ENCODE measurements at places on chromosomes 3 and 15.

- DNase-seq, result peak; percentile 33
Observed at GRCh38 chr3:101781166-101781565, 2.2 kb downstream of the NXPE3 start.

- DNase-seq, result no peak
Observed at GRCh38 chr3:13495351-13495813, 15.3 kb downstream of the HDAC11 start.

DNA sequence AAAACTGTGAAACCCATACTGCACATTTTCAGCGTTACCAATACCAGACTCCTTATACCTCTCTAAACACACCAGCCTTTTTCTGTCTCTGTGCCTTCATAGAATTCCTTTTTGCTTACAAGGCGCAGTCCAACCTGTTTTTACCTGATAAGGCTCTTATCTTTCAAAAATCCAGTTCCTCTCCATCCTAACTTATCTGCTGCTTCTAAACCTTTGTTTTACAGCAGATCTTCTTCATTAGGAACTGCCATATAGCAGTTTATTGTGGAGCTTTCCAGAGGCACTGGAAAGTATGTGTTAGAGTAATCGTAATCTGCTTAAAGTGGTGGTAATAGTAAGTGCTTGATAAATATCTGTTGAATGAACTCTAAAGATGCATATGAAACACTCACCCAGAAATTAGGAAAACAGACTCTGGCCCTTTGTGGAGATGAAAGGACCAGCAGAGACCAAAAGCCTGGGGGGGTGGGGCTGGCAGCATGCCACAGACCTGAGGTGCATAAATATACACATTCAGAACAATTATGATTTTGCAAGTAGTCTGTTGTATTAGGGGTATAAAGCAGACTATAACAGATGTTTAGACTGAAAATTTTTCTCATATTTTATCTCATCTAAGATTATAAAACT is 29.3 kb downstream of the PPP2R3A start:
- DNase-seq, result no peak

DNA sequence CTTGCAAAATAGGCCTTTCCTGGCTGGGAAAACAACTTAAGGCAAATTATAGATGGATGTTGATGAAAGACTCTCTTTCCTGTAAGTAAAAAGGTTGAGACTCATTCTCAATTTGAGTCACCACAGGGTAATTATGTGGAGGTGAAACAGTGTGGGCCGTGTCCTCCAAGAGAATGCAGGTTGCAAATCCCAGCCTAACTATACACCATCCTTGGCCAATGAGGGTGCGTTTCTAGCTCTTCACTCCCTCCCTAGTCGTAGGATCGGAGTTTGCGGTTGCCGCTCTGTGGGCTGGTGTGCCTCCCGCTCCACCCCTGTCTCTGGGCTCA is 259.9 kb downstream of the PLCL2 start:
- DNase-seq, result no peak

DNA sequence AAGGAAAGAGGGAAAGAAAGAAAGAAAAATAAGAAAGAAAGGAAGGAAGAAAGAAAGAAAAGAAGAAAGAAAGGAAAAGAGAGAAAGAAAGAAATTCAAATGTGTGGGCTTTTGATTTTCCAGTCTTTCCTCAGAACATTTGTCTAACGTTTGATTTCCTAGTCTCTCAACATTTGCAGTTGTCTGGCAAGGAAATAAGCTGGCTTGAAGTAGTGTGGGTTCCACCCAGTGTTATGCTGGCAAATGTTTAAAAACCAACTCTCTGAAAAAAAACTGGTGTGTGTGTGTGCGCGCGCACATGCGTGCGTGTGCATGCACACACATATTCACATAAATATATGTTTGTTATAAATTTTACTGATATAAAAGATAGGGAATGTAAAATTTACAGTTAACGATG is 54.6 kb upstream of the C3orf49 start:
- DNase-seq, result no peak

GRCh38 chr3:58222161-58222724 is 11.5 kb upstream of the DNASE1L3 start:
- DNase-seq, result no peak

- peak; percentile 17 for DNase-seq
Observed at GRCh38 chr15:37764733-37765191, 169.7 kb upstream of the TMCO5A start.

DNA sequence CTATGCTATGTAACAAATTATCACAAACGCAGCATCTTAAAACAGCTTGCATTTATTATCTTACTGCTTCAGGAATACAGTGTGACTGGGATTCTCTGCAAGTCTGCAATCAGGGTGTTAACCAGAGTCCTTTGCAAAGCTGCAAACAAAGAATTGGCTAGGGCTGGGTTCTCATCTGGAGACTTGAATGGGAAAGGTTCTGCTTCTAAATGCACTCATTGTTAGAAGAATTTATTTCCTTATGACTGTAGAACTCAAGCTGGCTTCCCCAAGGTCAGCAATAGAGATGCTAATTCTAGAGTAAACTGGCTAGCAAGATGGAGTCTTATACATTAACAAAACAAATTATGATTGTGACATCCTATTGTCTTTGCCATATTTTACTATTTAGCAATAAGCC is 673.7 kb downstream of the DIPK2A start:
- DNase-seq, result no peak

DNA sequence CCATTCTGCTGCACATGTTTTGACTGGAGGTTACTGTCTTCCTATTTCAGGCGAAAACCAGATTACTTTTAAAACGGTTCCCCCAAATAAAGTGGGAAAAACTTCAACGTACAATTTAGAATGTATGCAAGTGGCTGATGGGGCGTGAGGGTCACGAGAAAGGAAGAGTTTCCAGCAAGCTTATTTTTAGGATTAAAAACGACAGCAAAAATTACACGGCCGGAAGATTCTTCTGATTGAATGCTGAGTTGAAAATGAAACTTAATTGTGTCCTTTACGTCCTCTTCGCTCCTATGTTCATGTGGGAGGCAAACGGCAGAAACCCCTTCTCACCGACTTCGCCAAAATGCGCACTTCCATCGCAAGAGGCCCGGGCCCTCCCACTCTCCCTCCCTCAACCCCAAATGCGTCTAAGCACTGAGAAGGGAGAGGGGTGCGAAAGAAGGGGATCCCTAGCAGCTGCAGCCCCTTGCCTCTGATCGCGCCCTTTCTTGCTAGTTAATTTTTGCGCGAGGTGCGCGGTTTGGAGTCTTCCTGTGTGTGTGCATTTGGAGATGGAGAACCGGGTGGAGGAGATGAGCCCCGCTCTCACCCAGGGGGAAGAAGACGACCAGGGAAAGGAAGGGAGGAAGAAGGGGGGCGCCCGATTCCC is 656 bp downstream of the CD47 start:
- peak; percentile 68 for DNase-seq

GRCh38 chr15:51377038-51377786 is 35.8 kb downstream of the GLDN start:
- peak; percentile 87 for DNase-seq

DNA sequence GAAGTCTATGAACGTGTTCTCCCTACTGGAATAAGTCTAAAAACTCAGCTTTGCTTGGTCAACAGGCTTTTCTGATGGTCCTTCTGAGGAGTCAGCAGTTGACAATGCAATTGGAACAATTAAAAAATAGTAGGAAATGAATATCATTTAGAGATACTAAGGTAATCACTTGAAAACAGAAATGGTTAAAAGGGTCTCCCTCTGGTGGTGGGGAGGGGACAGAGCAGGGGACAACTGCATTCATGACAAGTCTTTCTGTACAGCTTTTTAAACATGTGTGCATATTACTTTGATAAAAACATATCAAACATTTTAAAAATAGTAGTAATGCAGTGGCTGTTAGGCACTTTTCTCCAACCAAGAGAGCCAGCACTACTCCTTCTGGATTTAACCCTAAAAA is 119.9 kb upstream of the FHIT start:
- no peak for DNase-seq

GRCh38 chr15:84929795-84930603 is 45.5 kb downstream of the SLC28A1 start:
- no peak for DNase-seq

- DNase-seq, result no peak
Observed at GRCh38 chr3:105515372-105515771, 148.7 kb downstream of the ALCAM start.

DNA sequence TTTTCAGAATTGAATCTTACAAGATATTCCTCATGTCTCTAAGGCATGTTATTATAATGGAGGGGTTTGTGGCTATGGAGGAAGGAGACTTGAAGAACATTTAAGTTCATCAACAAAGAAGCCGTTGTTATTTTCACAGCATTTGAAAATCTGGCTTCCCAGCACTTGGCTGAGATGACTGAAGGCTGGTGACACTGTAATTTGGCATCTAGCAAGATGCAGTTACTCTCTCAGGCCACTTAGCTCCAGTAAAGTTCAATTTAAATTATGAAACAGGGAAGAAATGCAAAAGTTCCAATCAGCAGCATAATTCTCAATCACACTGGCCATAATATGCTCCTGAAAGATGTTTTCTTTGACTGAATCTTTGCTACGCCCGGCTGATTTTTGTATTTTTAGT is 139.4 kb upstream of the NUDT16 start:
- peak; percentile 20 for DNase-seq

- no peak for DNase-seq
Observed at GRCh38 chr3:39025222-39025970, 26.3 kb downstream of the SCN11A start.

GRCh38 chr3:49668414-49668797 is 5.7 kb upstream of the APEH start:
- no peak for DNase-seq

DNA sequence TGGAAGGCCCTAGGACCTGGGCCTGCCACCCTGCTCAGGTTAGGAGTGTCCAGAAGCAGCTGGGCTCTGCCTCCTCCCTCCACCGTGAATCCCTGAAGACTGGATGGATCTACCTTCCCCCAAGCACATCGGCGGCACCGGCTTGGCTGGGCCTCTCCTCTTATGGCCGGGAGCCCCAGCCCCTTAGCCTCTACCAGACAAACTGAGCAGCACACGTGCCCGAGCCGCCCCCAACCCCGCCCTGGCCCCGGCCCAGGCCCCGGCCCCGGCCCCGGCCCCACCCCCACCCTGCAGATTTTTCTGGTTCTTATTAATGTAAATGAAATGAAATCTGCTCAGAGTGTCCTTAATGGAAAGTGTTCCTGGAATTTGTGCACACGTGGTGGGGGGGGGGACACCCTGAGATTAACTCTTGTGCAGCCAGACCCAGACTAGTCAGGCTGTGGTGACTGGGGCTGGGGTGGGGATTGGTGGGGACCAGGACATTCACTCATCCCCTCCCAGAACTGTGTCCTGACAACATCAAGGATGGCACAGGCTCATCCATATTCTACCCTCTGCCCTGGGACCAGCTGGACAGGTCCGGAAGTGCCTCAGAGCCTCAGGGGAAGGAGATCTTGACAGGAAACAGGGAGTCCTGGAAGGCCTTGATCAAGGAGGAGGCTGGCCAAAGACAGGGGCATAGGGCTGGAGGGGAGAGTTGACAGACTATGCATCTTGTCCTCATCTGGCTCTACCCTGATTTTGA is 30.9 kb upstream of the SEMA3F start:
- DNase-seq, result no peak

DNA sequence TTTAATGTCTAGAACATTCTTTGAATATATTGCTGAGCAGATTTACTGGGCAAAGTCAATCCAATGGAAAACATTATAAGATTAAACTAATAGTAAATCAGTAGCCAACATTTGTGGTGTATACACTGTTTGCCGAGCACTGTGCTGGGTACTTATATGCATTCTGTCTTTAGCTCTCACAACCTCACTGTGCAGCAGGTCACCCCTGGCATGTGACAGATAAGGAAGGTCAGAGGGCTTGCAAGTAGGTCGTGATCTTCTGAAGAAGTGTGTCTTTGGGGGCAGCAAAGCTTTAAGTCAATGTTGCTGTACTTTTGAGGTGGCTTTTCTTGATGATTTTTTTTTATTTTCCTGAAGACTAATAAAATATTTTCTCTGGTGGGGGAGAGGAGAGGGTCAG is 62.2 kb downstream of the TCAIM start:
- DNase-seq, result no peak

- DNase-seq, result no peak
Observed at GRCh38 chr3:178623666-178624255, 87.5 kb downstream of the KCNMB2 start.

- no peak for DNase-seq
Observed at GRCh38 chr3:32734756-32735155, 49.8 kb downstream of the CNOT10 start.

GRCh38 chr3:158205994-158206393 is 96.1 kb downstream of the RSRC1 start:
- DNase-seq, result no peak

DNA sequence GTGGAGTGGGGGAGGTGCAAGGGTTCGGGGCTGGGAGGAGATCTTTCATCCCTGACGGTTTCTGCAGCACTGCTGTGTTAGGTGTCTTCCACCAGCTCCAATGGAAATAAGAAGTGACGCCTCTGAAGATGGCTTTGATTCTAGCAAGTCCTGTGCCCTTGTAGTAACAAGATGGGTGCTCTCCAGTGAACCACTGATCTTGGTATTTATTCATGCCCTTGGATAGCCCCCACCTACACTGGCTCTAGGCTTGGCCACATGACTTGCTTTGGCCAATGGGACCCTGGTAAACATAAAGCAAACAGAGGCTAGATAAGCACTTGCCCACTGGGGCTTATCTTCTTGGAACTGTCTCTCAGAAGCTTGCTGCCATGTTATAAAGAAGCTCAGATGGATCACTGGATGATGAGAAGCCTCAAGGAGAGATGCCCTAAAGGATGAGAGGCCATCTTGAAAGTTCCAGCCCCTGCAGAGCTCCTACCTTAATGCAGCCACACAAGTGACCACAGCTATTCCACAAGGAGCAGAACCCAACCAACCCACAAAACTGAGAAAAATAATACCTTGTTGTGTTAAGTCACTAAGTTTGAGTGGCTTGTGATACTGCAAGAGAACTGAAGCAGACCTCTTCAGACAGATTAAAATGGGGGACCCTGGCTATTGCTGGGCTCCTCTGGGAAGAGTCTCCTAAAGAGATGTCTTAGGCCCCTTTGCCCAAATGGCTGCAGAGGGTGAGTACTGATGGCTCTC is 137.9 kb downstream of the PDCD6IP start:
- DNase-seq, result no peak

DNA sequence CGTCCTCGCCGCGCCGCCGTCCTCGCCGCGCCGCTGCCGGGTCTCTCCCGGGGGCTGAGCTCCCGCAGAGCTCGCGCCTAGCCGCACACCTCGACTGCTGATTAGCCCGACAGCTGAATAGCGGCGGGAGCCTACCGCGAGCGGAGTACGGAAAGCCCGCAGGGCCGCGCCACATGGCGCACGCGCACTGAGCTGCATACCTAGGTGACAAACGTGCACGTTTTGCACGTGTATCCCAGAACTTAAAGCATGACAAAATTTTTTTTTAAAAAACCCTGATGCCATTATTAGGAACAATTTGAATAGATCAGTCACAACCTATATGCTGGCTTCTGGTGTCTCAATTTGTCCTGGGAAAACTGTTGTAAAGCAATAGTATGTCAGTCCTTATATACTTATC is at the start of gene GOLGA8A:
Gene GOLGA8A (minus strand): TSS at position 122 of the 400 bp plus-strand sequence. CDS start 48,117 bp downstream, outside the sequence.
- peak; percentile 16 for DNase-seq

GRCh38 chr3:143201870-143202752 is 82.5 kb downstream of the CHST2 start:
- DNase-seq, result no peak

DNA sequence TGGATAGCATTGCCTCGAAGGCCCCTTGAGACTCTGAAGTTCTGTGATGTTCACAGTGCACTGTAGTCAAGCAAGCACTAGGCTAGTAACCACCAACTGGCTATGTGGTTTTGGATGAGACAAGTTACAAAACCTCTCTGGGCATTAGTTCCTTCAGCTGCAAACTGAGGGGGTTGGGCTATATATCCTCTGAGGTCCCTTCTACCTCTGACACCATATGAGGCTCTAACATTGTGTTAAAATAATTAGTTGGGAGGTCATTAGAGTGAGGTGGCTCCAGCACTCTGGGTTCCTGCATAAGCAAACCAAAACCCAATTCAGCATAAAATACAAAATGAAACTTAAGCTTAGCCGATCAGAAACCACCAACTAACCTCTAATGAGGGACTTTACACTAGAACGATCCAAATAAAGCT is 209.5 kb upstream of the LRRN1 start:
- no peak for DNase-seq
